ENCODE measurements at places on chromosomes 13 and 19.

DNA sequence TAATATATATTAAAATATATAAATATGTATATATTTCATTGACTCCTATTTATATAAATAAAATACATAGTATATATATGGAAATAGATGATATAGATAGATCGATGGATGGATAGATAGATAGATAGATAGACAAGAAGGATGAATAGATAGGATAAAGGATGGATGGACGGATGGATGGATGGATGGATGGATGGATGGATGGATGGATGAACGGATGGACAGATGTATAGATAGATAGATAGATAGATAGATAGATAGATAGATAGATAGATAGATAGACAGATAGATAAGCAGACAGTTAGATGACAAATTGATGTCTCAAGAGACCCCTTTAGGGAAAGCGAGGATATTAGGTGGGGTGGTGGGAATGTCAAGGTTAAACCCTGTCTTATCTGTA lies 15.1 kb downstream of the CYP4F11 start:
- no peak for DNase-seq

DNA sequence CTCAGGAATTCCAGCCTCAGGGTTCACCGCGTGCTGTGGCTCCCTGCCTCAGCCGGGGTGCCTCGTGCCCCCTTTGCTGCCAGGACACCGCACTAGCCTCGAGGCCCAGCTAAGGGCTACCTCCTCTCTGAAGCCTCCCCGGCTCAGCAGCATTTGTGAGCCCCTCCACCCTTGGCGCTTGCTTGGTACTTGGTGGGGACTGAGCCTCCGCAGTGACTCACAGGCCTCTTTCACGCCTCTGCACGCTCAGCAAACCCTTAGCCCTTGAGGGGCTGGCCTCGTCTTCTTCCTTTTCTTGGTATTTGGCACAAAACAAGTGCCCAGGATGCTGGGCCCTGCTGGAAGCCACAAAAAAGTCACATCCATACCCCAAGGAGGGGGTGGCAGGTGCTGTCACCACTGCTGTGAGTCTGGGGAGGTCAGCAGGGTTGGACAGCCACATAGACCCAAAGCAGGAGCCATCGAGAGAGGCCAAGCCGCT lies 85.4 kb upstream of the TM9SF2 start:
- DNase-seq = no peak

DNA sequence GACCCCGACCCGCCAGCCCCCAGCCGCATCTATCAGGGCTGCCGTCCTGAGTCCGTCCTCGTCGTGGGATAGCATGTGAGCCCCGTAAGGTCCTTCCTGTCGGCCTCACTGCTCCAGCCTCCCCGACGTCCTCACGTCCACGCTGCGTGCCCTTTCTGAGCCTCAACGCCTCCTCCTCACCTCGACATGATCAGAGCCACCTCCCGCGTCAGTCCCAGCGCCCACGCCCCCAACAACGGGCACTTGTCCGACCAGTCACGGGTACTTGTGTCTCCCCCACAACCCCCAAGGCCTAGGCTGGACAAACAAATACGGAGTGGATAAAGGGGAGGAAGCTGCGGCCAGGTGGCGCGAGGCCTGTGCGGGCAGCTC lies 665 bp downstream of the ZNF497 start:
- DNase-seq = peak; percentile 64

GRCh38 chr19:17610384-17610783 lies 54.9 kb downstream of the COLGALT1 start:
- no peak for DNase-seq

GRCh38 chr13:105465251-105465650 lies 1070.2 kb downstream of the EFNB2 start:
- DNase-seq = no peak

All from Right ventricle myocardium superior (tissue), 1 donor.